ENCODE measurements at places on chromosomes 6 and 20.

GRCh38 chr6:152981989-152982903 lies 595 bp downstream of the FBXO5 start:
- no peak for DNase-seq

GRCh38 chr6:108846101-108846500 lies 2.1 kb upstream of the ARMC2 start:
- no peak for DNase-seq

- DNase-seq = no peak
Measured at GRCh38 chr20:58224974-58225373, 3.5 kb downstream of the ANKRD60 start.

GRCh38 chr6:134002821-134003220 lies 49.6 kb downstream of the SLC2A12 start:
- DNase-seq = no peak

GRCh38 chr6:129130106-129130505 lies 247.2 kb downstream of the LAMA2 start:
- DNase-seq = no peak

- DNase-seq = no peak
Measured at GRCh38 chr6:33126101-33126714, 50.4 kb downstream of the HLA-DPB1 start.
